Right atrium auricular region (tissue), 2 donors: ENCODE measurements at places on chromosomes 1 and 21. TPM values are rescaled to one million over a fixed set of nuclear protein-coding genes. Genes with fewer than 3 reads are reported as not detected.
A peak's percentile ranks its signal among the peaks of the same experiment; 100 is the strongest.

- H3K27ac ChIP-seq: no peak overlapping the region
- H3K4me3 ChIP-seq: no peak overlapping the region
- no peaks in the 10 kb centered on the region for H3K27me3 ChIP-seq
- H3K4me1 ChIP-seq: no peaks in the 10 kb centered on the region
Measured at GRCh38 chr1:7474786-7475502, 296.2 kb upstream of the VAMP3 start.

DNA sequence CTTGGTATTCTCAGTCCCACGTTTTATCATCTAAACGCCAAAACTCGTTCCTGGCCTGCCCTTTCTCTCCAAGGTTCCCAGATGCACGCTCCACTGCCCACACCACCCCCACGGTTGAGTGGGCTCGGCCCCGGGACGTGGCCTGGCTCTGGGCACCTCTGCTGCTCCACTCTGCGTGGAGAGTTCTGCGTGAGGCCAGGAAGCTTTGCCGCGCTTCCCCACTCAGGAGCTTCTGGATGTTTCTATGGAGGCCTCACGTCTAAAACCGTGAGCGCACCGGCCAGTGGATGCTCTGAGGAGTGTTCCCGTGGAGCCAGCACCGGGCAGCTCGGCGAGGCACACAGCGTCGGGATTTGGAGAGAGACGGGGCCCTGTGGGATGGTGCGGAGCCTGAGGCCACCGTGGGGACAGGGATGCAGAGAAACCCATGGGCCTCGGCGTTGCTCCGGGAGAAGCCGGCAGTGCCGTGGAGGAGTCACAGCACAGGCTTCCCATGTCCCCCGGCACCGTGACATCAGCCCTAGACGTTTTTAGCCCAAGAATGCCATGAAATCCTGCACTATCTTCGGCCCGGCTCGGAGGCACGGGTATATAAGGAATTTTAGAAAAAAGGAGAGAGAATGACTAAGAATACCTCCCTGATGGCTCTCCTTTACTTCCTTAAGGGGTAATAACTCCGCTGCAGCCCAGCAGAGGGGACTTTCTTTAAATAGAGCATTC is 125.9 kb downstream of the PRDM16 start:
- DNase-seq: no peak
- no peaks in the 10 kb centered on the region for H3K27me3 ChIP-seq
- H3K4me1 ChIP-seq: no peaks in the 10 kb centered on the region
- peak overlapping the region; percentile 1 for H3K27ac ChIP-seq
- no peak overlapping the region for H3K4me3 ChIP-seq

DNA sequence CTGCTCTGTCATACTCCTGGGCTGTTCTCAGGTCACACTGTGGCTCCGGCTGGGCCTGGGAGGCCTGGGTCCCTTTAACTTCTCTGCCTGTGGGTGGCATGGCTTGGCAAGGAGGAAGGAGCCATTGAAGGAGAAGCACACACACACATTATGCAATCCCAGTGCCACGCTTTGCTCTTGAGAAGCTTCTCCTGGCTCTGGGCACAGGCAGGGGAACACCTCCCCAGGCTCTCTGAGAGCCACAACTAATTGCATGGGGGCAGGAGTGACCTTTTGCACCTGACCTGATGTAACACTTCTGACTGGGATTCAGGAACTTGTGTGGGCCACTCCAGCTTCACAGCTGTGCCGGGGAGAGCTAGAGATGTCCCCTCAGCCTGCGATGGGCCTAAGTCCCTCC is 23.1 kb downstream of the LGR6 start:
- H3K36me3 ChIP-seq: no peaks in the 10 kb centered on the region
- H3K27ac ChIP-seq: no peak overlapping the region
- H3K4me1 ChIP-seq: no peaks in the 10 kb centered on the region
- no peaks in the 10 kb centered on the region for H3K27me3 ChIP-seq
- no peak for DNase-seq
- H3K4me3 ChIP-seq: no peak overlapping the region

DNA sequence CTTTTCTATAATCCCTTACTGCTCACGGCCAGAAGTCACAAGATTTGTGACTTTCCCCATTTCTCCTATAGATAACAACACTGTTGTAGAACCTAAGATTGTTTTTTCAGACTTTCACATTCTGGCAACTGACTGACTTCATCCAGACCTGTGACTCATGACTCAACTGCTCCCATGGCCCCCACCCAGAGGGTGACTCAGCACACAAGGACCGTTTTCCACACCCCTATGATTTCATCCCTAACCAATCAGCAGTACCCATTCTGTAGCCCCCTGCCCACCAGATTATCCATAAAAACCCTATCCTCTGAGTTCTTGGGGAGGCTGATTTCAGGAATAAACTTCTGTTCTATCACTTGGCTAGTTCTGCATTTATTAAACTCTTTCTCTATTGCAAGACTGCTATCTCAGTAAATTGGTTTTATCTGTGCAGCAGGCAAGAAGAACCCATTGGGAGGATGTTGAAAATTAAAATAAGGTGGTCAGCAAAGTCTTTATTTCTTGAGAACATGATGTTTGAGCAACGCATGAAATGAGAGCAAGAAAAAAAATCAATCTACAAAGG is 79.7 kb downstream of the NGF start:
- no peak for DNase-seq
- H3K4me1 ChIP-seq: no peaks in the 10 kb centered on the region
- H3K36me3 ChIP-seq: no peaks in the 10 kb centered on the region
- no peaks in the 10 kb centered on the region for H3K27me3 ChIP-seq
- no peak overlapping the region for H3K27ac ChIP-seq

- H3K36me3 ChIP-seq: peaks cover 7% of the 10 kb centered on the region
- DNase-seq: peak; percentile 91
- H3K27me3 ChIP-seq: no peaks in the 10 kb centered on the region
- peak overlapping the region; percentile 73 for H3K27ac ChIP-seq
- no peak overlapping the region for H3K4me3 ChIP-seq
Measured at GRCh38 chr1:207890136-207890738, 20.7 kb downstream of the CD34 start.

- no peak overlapping the region for H3K27ac ChIP-seq
- no peak for DNase-seq
- H3K4me1 ChIP-seq: peaks cover 2% of the 10 kb centered on the region
- no peak overlapping the region for H3K4me3 ChIP-seq
Measured at GRCh38 chr1:212212906-212213305, 72.3 kb upstream of the PPP2R5A start.

- no peaks in the 10 kb centered on the region for H3K36me3 ChIP-seq
- no peaks in the 10 kb centered on the region for H3K4me1 ChIP-seq
- no peaks in the 10 kb centered on the region for H3K27me3 ChIP-seq
- no peak overlapping the region for H3K4me3 ChIP-seq
- H3K27ac ChIP-seq: no peak overlapping the region
Measured at GRCh38 chr1:159068886-159069285, 7.7 kb downstream of the AIM2 start.

GRCh38 chr1:151294742-151295462 is 12.8 kb downstream of the ZNF687 start:
- H3K27ac ChIP-seq: no peak overlapping the region
- peaks cover 100% of the 10 kb centered on the region for H3K36me3 ChIP-seq
- H3K4me1 ChIP-seq: no peaks in the 10 kb centered on the region

- no peak overlapping the region for H3K27ac ChIP-seq
- no peak overlapping the region for H3K4me3 ChIP-seq
- no peaks in the 10 kb centered on the region for H3K27me3 ChIP-seq
- H3K36me3 ChIP-seq: no peaks in the 10 kb centered on the region
- H3K4me1 ChIP-seq: no peaks in the 10 kb centered on the region
Measured at GRCh38 chr1:77316966-77317365, 35.1 kb downstream of the AK5 start.

DNA sequence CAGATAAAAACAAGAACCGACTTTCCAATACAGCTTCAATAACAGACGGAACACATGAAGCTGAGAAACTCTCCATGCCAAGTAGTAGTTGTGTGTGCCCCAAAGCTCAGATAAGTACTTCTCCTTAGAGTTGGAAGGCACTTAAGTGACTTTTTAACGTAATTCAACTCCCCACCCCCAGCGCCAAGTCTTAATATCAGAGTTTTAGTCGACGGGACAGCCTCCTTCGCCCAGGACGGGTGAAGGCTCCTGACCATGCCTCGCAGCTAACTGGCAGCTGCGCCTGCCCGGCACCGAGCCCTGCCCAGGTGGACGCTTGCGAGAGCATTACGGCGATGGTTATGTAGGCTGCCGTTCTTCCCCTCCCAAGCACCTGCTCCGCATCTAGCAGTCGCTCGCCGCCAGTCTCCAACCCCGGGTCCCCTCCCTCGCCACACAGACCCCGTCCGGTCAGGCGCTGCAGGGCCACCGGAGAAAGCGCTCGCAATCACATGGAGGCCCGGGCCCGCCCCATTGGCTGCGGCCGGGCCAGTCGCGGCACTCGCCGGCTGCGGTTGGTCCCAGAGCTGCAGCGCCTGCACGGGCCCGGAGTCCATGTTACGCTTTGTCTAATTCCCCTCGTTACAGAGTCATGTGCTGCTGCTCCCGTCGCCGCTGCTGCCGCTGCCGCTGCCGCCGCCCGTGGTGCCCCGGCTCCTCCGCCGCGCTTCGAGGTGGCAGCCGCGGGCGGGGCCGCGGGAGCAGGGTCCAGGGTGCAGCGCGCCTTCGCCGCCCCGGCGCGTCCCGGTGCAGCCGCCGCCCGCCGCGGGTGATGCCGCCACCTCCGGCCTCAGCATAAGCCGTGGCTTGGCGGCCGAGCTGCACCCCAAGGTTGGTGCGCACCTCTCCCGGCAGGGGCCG is at the start of gene LRRC8D:
TSS of gene LRRC8D (plus strand) at position 611 of the 900 bp plus-strand sequence. CDS start 112,037 bp downstream, outside the sequence.
- no peaks in the 10 kb centered on the region for H3K36me3 ChIP-seq
- peak within 1 kb of the TSS; percentile 73 for H3K27ac ChIP-seq
- peaks cover 30% of the 10 kb centered on the region for H3K4me1 ChIP-seq
- H3K4me3 ChIP-seq: peak within 1 kb of the TSS; percentile 95
- DNase-seq: peak; percentile 90

GRCh38 chr1:35886577-35887431 is 3.8 kb downstream of the AGO1 start:
- H3K4me1 ChIP-seq: peaks cover 42% of the 10 kb centered on the region
- DNase-seq: no peak
- H3K27ac ChIP-seq: peak overlapping the region; percentile 33
- H3K27me3 ChIP-seq: no peaks in the 10 kb centered on the region
- no peak overlapping the region for H3K4me3 ChIP-seq

- peaks cover 26% of the 10 kb centered on the region for H3K4me1 ChIP-seq
- no peak for DNase-seq
- H3K27me3 ChIP-seq: no peaks in the 10 kb centered on the region
- peaks cover 30% of the 10 kb centered on the region for H3K36me3 ChIP-seq
- H3K27ac ChIP-seq: no peak overlapping the region
- no peak overlapping the region for H3K4me3 ChIP-seq
Measured at GRCh38 chr1:12191242-12192032, 24.6 kb downstream of the TNFRSF1B start.

- no peaks in the 10 kb centered on the region for H3K36me3 ChIP-seq
- no peaks in the 10 kb centered on the region for H3K27me3 ChIP-seq
- no peak for DNase-seq
- no peak overlapping the region for H3K27ac ChIP-seq
Measured at GRCh38 chr1:160731990-160732389, 7.1 kb upstream of the SLAMF7 start.

DNA sequence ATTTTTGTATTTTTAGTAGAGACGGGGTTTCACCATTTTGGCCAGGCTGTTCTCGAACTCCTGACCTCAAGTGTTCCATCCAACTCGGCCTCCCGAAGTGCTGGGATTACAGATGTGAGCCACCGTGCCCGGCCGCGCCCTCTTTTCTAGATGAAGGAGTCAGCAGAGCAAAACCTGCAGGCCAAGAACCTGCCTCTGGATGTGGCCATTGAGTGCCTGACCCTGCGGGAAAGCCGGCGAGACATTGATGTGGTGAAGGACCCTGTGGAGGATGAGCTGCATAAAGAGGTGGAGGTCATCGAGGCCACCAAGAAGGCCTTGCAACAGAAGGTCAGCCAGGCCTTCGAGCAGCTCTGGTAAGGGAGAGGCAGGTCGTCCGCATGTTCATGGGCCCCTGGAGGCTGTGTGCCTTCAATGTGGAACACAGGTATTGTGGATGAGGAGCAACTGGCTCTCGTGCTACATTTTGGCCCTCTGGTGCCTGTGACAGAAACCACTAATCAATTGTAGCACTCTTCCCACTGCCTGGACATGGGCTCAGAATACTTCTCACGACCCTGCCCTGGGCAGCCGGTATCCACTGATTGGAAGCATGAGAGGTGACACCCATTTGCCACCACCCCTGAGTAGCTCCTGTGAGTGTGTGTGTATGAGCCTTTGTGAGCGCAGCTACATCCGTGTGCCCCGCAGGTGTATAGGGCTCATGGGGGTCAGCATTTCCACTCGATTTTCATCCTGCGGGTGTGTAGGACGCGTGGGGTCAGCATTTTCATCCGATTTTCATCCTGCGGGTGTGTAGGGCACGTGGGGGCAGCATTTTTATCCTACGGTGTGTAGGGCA is 2.0 kb downstream of the TEKT2 start:
- no peak overlapping the region for H3K4me3 ChIP-seq
- no peaks in the 10 kb centered on the region for H3K36me3 ChIP-seq
- peak; percentile 54 for DNase-seq

- no peaks in the 10 kb centered on the region for H3K36me3 ChIP-seq
- H3K4me3 ChIP-seq: no peak overlapping the region
- H3K27ac ChIP-seq: no peak overlapping the region
- H3K27me3 ChIP-seq: no peaks in the 10 kb centered on the region
- no peaks in the 10 kb centered on the region for H3K4me1 ChIP-seq
Measured at GRCh38 chr1:78913950-78914349, 92.6 kb downstream of the ADGRL4 start.

- no peaks in the 10 kb centered on the region for H3K27me3 ChIP-seq
- H3K27ac ChIP-seq: no peak overlapping the region
- no peak overlapping the region for H3K4me3 ChIP-seq
Measured at GRCh38 chr1:187714470-187714869, 885.7 kb downstream of the PLA2G4A start.

DNA sequence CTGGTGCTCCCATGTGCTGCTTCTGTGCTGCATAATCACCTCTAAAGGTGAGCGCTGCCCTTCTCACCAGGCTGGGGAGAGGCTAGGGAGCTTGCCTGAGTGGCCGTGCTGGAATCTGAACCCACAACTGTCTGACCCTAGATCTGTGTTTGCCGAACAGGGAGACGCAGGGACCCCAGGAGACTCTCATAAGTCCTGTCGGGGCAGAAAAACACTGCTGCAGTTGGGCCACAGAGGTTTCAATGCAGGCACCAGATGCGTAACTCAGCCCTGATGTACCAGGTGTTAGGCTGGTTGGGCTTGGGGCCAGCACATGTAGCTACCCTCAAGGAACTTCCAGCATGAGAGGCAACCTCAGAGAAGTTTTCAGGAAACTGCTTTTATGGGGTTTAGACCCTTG is 49.5 kb upstream of the DMRTB1 start:
- H3K27me3 ChIP-seq: no peaks in the 10 kb centered on the region
- no peak overlapping the region for H3K27ac ChIP-seq
- no peaks in the 10 kb centered on the region for H3K4me1 ChIP-seq
- DNase-seq: no peak
- H3K36me3 ChIP-seq: no peaks in the 10 kb centered on the region
- H3K4me3 ChIP-seq: no peak overlapping the region

The DISC1 gene
- 5.3 TPM for total RNA-seq

The TSACC gene
- not detected for total RNA-seq

The EFNA4 gene
- 2.2 TPM for total RNA-seq

The DCDC2B gene
- not detected for total RNA-seq

The VANGL2 gene
- total RNA-seq: 8.1 TPM
